ENCODE measurements at places on chromosomes 11 and 22.

DNA sequence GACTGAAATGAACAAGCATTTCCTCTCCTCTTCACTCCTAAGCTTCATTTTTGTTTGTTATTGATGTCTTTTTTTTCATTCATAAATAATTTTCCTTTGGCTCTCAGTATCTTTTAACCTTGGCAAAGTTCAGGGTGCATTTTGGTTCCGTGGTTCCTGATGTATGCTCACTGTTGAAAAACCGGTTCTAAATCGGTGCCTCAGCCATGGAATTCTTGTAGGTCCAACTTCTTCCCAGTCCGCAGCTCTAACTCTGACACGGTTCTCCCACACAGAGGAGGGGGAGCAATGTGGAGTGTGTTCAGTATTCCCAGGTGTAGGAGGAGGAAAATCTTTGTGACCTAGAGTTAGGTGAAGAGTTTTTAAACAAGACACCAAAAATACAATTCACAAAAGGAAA, 12.6 kb upstream of the MS4A15 start:
- no peak for DNase-seq

- DNase-seq: no peak
Measured at GRCh38 chr22:47231759-47232158, 469.3 kb downstream of the TBC1D22A start.

DNA sequence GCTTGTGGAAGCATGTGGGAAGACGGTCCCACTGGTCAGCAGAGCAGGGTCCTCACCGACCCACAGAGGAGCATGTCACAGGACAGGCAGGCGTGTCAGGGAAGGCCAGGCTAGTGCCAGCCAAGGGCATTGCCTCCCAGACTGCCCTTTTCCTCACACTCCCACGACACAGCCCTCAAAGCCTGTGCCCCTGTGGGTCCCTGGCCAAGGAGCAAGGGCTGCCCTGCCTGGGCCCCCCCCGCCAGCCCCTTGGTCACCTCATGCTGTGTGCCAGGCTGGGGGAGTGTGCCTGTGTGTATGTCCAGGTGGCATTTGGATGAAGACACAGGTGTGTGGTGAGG, 74.7 kb downstream of the MED15 start:
- DNase-seq: no peak

DNA sequence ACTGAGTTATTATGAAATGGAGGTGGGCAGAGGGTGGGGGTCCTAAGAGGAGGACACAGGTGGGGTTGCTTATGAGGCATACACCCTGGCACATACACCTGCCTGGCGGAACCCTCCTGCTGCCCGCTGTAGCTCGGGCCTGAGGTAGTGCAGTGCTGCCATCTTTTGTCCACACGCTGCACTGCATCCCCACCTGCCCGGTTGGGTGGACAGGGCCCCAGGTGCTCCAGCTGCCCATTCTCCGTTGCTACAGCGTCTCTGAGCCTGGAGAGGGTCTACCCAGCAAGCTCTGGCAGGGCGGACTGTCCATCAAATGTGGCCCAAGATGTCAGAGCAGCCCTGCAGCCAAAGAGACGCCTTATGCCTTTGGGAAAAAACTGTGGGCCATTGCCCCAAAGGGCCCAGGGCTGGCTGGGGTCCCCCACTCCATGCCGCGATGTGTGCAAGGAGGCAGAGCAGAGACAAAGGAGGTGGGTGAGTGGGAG, 131.2 kb downstream of the BUD13 start:
- DNase-seq: peak; percentile 9

DNA sequence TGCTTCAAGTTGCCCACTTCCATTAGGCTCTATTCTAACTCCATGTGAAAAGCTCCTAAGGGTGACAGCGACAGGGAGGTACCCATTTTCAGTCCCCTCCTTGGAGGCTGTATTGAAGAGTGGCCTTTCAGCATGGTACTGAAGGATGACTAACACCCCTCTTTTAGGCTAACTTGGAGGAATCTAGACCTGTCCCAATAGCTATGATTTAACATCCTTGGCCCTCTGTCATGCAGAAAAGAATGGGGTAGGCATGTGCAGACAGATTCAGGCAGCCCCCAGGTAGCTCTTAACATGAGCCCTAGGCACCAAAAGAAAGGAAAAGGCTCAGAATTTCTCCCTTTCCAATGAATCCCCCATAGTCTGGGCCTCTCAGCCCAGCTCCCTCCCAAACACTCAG, 89.3 kb upstream of the AMOTL1 start:
- no peak for DNase-seq

- DNase-seq: no peak
Measured at GRCh38 chr22:37300551-37301017, 18.3 kb downstream of the CYTH4 start.

DNA sequence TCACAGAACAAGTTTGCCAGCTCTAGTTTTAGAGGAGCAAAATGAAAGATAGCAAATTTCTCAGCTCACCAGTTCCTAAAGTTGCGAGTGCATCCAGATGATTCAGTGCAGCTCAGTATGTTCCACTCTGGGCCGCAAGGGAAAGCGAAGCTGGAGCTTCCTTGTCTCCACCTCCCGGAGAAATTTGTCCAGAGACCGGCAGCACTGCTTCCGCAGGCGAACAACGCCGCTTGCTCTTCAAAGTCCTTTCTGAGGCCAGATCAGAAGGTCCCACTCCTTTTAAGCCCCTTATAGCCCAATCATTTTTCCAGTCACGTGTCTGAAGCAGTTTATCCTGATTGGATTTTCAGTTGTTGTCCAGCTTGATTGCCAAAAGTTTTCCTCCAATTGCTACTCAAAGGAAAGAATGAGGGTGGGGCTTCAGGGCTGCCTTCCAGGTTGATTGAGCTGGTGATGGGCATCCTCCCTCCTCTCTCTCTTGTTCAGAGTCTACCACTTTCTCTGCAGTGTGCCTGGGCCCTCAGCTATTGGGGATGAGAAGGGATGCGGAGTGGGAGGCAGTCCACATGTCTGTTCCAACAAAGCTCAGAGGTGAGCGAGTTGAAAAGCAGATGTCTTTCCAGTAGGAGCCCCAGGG, at the start of gene ZNF280A:
ZNF280A (minus strand) TSS at position 251 of the 637 bp plus-strand sequence. CDS start 4,640 bp downstream, outside the sequence.
- DNase-seq: no peak

DNA sequence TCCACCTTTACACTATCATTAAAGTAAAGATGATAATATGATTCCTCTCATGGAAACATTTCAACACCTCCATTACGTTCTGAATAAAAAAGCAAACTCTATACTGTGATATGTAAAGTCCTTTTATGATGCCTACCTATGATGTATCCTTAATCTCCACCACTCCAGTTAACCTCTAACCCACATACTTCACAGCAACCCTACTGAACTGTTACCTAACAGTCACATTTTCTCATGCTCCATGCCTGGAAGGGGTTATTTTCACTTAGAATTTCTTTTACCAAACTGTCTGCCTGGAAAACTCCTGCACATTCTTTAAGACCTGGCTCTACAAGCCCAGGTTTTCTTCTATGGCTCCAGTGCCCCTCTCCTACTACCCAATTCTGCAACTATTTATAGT, 129.1 kb downstream of the FCHSD2 start:
- DNase-seq: no peak

- DNase-seq: no peak
Measured at GRCh38 chr11:61918251-61918937, 1.0 kb upstream of the RAB3IL1 start.

DNA sequence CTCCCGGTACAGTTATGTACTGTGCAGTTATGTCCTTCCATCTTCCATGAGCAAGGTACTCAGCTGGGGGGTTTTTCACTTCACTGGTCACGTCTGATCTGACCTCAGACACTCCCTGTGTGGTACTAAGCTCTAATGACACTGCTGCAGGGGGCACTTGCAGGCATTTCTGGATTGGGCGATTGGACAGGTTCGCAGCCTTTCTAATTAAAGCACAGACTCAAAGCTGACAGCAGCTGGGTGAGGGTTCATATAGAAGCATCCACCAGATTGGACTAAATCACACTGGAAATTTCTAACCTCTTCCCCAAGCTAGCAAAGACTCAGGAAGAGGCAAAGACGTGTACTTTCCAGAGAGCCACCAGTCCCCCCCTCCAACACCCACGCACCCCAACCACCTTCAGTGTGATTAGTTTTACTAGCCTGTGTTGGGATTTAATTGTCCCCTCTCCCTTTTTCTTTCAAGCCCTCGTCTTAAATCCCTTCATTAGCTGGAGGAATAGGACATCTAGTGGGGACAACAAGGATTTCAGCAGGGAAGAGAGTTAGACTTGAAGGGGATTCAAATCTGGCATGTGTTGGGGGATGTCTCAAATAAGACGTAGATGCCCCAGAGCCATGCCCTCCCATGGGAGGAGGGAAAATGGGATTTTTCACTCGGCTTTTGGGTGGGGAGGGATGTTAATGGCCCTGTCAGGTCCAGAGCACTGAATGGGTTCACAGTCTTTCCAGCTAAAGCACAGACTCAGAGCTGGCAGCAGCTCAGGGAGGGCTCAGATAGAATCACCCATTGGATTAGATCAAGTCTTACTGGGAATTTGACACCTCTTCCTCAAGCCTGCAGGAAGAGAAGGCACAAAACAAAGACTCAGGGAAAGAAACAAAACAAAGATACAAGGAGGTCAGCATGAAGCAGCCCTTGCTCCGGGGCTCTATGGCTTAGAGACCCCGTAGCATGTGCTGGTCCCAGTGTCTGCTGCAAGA, 10.9 kb downstream of the INS start:
- DNase-seq: no peak

DNA sequence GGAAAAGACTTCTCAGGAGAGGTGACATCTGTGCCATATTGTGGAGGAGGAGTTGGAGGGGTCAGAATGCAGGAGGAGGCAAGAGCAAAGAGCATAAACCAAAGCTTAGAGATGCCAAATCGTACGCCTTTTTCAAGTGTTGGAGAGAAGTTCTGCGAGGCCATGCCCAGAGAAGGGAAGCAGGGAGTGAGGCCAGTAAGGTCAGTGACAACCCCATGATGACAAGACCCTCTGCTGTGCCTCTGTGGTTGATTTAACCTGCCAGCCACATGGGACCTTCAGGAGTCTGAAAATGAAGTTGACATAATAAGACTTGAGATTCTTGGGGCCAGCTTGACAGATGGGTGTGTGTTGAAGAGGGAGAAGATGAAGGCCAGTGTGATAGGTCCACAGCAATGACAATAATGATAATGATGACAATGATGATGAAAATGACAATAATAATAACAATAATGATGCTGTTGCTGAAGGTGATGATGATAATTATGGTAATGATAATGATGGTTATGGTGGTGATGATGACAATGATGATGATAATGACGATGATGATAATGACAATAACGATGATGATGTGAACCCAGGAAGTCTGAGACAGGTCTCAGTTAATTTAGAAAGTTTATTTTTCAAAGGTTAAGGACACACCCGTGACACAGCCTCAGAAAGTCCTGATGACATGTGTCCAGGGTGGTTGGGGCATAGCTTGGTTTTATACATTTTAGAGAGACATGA, 152.6 kb upstream of the B3GAT1 start:
- no peak for DNase-seq

DNA sequence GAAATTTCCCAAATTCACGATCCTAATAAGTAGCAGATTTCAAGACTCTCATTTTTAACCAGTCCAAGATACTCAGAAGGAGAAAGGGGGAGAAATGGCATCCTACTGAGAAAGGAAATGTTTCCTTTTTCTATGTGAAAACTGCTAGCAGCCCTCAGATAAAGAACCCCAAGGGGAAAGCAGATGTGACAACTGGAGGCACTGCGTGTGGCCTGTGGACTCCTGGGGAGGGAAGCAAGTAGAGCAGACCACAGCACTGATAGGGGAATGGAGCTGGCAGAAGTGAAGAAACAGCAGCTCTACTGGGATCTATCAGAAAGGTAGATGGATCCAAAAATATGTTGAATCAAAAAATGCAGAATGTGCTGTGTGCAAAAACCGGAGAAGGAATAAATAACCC, 239.7 kb upstream of the API5 start:
- no peak for DNase-seq

GRCh38 chr11:72231396-72232259, 7.1 kb downstream of the INPPL1 start:
- no peak for DNase-seq

GRCh38 chr22:47811971-47812370, 1049.5 kb downstream of the TBC1D22A start:
- DNase-seq: no peak

- DNase-seq: no peak
Measured at GRCh38 chr11:111449696-111450479, 62.3 kb downstream of the BTG4 start.

DNA sequence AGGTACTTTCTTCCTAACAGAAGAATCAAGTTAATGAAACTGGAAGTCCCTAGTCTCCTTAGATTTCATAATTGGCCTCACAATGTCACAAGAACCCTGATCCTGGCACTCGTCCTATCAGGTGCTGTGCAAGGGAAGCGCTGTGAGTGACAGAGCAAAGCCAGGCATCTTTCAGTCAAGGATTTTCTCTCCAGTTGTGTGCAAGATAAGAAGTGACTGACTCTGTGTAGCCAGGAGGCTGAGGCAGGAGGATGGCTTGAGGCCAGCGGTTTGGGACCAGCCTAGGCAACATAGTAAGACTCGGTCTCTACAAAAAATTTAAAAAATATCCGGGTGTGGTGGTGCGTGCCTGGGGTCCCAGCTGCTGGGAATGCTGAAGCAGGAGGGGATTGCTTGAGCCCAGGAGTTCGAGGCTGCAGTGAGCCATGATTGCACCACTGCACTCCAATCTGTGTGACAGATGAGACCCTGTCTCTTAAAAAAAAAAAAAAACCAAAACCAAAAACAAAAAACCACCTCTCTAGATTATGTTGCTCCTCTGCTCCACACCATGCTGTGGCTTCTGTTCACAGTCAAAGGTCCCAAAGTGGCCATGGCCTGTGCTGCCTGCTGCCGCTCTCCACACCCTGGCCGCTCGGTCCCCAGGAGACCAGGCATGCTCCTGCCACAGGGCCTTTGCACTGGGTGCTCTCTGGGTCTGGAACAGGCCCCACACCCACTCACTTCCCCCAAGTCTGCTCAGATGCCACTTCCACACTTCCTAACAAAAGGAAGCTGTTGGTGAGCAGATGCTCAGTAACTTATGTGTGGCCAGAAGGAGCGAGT, 54.2 kb upstream of the CLDN5 start:
- no peak for DNase-seq

DNA sequence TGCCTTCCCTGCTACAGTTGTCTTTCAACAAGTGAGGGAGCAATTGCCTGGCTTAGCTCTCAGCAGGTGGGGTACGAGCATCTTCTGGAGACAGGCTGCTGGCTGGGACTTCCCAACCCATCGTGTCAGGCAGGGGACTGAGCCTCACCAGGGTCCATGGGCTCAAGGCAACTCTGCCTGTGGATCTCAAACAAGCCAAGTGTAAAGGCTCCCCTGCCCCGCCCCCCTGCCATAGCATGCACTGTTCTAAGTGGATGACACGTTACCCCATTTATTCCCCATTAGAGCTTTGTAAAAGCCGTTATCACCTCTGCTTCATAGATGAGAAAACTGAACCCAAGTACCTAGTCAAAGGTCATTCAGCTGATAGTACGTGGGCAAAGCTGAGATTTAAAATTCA, 222.9 kb downstream of the NTM start:
- DNase-seq: no peak

DNA sequence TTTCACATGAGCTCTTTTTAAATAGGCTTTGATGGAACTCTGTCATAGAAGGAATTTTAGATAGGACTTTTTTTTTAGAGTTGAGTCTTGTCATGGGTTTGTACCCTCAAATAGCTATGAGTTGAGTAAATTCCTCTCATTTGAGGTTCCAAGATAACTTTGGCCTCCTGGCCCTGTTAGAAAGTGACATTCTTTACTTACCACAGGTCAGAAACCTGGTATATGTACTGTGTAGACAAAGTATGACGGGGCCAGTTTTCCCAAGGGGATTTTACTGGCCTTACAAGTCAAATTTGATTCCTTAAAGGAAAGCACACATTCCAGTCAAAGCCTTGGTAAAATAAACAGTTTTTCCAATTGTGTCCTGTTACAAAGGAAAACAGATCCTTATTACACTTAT, 729.3 kb upstream of the LUZP2 start:
- no peak for DNase-seq

Measured in prostate gland (tissue), 2 donors.